ENCODE measurements at places on chromosomes 2 and 18.

- DNase-seq, result no peak
Observed at GRCh38 chr18:35753306-35753910, 171.9 kb downstream of the GALNT1 start.

DNA sequence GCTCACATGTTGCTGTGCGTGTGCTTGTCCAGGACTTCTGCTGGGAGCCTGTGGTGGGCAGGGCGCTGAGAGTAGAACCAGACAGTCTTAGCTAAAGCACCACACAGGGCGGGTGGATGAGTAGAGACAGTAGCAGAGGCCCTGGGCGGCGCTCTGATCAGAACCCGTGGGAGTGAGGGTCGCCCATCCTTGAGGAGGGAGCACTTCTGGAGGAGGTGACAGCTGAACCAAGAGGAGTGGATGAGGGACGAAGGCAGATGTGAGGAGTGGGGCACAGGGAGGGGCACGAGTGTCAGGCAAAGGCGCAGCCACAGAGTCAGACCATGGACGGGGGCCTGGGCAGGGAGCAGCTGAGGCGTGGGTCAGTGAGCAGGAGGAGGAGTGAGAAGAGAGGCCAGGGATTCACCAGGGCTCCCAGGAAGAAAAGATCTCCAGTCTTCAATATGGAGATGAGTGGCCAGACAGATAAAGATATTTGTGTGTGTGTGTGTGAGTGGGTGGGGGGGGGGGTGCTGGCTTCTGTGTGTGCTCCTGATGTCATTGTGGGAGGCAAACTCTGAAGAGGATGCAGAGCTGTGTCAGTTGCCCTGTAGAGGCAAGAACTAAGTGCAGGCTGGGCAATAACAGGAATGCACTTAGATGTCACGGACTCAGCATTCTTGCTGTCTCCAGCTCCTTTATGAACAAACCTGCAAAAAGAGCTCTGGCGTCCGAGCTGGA, 79.6 kb downstream of the TPO start:
- DNase-seq, result no peak

- DNase-seq, result no peak
Observed at GRCh38 chr2:72963423-72964145, 46.3 kb downstream of the EMX1 start.

GRCh38 chr2:84854850-84855249, 26.0 kb downstream of the TRABD2A start:
- DNase-seq, result no peak

DNA sequence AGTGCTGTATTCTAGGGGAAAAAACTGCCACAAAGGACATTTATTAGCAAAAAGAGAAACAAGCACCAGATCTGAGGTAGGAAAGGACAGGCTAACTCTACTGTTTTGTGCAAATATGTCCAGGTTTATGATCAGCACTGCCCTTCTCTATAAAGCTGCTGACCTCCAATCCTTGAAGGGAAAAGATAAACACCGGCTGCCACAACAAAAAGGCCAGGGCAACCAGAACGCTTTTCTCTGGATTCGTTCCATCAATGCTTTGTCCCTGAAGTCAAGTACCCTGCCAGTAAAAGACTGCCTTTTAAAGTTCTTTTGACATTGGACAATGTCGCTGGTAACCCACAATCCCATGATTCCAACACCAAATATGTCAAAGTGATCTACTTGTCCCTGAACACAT, 21.0 kb downstream of the SMAD2 start:
- DNase-seq, result no peak

DNA sequence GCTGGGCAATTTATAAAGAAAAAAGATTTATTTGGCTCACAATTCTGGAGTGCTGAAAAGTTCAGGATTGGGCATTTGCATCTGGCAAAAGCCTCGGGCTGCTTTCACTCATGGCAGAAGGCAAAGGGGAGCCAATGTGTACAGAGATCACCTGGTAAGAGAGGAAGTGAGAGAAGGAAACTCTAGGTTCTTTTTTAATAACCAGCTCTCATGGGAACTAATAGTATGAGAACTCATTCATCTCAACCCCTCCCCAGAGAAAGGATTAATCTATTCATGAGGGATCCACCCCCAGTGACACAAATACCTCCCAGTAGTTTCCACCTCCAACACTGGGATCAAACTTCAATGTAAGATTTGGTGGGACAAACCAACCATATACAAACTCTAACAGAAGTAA, 129.0 kb downstream of the EVA1A start:
- DNase-seq, result no peak

- DNase-seq, result no peak
Observed at GRCh38 chr2:176293334-176293733, 24.1 kb downstream of the MTX2 start.

GRCh38 chr2:227973241-227973640, 101.8 kb downstream of the DAW1 start:
- DNase-seq, result no peak

DNA sequence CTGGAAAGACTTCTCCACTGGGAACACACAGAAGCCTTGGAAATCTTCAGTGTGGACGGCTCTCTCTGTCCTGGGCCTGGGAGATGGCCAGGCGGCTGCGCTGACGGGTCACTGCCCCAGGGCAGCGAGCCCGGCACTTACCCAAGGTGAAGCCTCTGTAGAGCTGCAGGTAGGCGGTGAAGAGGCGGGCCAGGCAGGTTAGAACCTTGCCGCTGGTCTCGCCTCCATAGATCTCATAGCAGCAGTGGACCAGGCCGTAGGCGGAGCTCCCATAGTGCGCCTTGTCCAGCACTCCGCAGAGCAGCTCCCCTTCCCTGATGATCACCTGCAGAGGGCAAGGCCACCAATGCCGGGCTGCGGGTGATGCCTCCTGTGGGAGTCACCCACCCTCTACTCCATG, 53.0 kb downstream of the POLR1A start:
- no peak for DNase-seq

DNA sequence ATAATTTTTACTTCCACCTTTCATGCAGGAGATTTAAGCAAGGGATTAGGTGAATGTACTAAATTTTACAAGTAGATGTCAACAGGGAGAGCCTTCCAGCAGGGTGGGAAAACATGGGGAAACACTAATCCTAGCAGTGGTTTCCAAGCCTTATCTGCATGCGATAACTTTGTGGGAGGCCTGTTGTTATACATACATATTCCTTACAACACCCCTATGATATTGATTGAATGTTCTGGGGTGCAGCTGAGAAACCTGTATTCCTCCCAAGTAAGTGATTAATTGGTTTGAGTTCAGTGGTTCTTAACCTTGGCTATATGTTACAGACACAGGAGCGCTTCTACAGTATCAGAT, 65.9 kb downstream of the COL4A4 start:
- DNase-seq, result no peak

GRCh38 chr2:172978063-172978383, 97.6 kb upstream of the MAP3K20 start:
- DNase-seq, result no peak

DNA sequence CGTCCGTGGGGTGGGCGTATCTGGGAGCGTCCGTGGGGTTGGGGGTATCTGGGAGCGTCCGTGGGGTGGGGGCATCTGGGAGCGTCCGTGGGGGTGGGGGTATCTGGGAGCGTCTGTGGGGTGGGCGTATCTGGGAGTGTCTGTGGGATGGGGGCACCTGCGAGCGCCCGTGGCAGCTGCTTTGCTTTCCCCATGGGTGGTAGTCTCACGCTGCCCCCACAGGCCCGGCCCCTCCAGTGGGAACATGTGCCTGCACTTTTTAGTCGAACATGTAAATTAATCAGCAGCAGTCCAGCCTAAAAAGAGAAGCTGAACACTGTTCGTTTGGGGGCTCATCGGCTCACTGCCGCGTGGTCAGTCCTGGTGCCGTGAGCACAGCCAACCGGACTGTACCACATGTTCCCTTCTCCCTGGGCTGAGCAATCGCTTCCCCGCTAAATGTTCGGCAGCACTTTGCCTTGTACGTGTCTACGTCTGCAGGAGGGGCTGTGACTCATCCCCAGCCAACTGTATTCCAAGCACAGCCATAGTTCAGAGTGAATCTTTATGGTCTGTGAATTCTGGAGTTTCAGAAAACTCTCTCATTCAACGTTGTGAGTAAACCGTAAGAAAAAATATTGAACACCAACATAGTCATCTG, 271.5 kb downstream of the AGAP1 start:
- DNase-seq, result peak; percentile 35

GRCh38 chr2:224778474-224778877, 62.3 kb upstream of the CCDC195 start:
- peak; percentile 50 for DNase-seq

DNA sequence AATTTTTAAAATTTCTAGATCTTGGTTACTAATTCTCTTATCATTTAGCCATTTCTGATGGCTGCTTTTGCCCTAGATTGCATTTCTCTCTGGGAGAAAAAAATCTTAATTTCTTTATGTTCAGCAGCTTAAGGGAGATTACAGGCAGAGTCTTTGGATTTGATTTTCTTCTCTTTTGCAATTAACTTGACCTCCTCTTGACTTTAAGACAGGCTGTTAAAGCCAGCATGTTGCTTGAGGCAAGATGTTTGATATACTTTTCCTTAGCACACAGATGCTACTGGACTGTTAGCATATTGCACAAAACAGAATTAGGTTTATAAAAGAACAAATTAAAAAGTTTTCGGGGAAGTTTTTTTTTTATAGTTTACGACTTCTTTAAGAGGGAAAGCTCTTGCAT, 50.0 kb downstream of the XRCC5 start:
- no peak for DNase-seq

DNA sequence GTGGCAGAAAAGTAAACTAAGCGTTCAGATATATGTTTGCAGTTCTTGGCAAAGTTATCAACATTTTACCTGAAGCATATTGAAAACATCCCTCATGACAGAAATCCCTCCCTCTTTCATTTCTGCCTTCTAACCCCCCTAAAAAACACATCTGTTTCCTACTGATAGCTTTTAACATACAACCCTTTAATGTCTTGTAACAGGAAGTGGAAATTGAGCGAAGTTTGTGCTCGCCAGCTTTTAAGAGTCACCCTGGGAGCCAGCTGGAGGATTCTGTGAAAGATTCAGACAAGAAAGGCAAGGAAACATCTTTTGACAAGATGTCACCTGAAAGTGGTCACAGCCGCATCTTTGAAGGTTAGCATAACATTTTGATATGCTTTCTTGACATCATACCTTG, 247.4 kb downstream of the XIRP2 start:
- no peak for DNase-seq

GRCh38 chr2:180376066-180376465, 369.0 kb upstream of the CWC22 start:
- DNase-seq, result no peak

DNA sequence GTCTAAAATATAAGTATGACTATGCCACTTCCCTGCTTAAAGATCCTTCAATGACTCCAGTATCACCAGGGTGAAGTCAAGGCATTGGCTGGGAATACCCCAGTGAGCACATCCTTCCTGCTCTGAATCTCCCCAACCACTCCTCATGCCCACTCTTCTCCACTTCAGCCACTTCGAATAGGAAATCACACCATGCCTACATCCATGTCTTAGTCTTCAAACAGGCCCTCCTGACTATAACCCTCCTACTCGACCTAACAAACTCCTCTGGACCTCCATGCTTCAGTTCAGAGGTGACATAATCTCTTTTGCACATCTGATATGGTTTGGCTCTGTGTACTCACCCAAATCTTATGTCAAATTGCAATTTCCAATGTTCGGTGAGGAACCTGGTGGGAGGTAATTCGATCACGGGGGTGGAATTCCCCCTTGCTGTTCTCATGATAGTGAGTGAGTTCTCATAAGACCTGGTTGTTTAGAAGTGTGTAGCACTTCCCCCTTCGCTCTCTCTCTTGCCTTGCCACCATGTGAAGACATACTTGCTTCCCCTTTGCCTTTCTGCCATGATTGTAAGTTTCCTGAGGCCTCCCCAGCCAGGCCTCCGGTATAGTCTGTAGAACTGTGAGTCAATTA, 87.8 kb upstream of the TFCP2L1 start:
- DNase-seq, result no peak

GRCh38 chr2:160293391-160294091, 93.5 kb upstream of the ITGB6 start:
- peak; percentile 96 for DNase-seq

DNA sequence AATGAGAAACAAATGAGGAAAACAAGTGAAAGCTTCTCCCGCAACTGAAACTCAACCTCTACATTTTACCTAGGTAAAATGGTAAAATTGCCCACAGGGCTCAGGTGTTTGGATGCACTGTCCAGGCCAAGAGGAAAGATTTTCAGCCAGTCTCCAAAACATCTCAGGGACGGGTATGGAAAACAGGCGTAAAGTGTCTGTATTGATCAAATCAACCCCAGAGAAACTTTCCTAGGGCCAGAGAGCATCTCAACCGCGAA, 361 bp upstream of the HAT1 start:
- no peak for DNase-seq

DNA sequence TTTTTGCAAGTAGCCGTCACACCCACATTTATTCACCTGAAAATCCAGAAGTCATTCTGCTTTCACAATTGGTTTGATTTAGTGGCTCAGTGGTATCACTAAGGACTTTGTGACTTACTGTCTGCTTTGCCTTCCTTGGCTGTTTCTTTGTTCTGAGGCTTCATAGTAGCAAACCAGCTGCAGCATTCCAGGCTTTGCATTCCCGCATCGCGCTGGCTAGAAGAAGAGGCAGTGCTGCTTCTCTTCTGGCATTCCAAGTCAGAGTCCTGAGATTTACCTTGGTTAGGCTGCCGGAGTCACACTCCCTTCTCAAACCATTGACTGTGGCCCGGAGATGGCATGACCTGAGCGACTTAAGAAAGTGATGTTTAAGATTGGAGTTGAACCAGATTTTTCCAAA, 35.1 kb downstream of the MYO1B start:
- no peak for DNase-seq

DNA sequence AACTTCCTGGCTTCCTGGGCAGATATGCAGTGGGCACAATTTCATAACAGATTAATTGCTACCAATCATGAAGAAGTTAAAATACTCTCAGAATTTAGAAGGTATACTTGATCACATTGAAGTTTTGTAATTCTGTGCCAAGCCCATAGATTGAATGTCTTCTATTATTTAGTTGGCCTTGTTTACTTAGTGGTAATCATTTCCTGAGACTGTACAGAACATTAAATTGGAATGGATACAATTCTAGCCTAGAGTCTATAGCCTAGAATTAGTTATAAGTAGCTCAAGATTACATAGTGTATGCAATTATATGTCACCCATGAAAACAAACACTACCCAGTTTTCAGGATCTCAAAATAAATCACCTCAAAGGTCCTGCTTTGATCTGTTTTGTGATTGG, 615.8 kb downstream of the XIRP2 start:
- DNase-seq, result no peak

DNA sequence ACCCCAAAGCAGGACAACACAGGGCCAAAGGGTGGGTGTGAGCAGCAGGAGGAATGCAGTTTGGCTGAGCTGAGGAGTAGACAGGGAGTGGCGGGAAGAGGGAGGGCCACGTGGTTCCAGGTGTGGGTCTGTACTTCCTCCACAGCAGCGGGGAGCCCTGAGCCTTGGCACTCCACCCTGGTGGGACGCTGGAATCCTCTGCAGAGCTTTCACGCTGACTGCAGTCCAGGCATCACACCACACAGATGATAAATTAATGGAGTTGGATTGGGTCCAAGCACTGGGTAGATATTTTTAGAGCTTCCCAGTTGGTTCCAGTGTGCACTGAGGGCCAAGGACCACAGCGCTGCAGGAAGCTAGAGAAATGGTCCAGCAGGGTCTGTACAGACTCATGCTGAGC, 67.0 kb upstream of the TMEM200C start:
- DNase-seq, result no peak

Data from HFFc6 (cell line).